Karpas-422 (cell line): ENCODE measurements at places on chromosomes 1 and 21.

DNA sequence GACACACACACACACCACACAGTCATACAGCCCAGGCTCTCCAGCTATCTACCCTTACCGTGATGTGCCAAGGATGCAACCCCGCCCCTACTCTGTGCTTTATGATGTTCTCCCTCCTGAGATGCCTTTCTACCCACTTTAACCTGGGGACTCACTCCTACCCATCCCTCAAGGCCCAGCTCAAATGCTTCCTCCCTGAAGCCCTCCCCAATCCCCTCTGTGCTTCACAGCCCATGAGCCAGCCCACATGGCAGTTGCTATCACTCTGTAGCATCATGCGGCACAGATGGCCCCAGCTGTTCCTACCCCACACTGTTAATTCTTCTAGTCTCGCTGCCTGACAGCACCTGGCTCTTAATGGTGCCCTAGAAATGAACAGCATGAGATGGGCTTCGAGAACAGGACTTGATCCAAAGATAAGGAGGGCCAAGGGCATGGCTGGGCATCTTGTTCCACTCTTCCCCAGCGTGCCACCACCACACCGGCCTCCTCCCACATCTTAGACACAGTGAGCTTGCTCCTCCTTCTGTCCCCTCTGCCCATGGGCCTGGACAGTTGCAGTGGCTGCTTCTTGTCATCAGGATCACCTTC is 109.8 kb downstream of the GLIS1 start:
- DNase-seq, result no peak

GRCh38 chr1:10835822-10836421 is 39.5 kb upstream of the CASZ1 start:
- peak; percentile 72 for DNase-seq

DNA sequence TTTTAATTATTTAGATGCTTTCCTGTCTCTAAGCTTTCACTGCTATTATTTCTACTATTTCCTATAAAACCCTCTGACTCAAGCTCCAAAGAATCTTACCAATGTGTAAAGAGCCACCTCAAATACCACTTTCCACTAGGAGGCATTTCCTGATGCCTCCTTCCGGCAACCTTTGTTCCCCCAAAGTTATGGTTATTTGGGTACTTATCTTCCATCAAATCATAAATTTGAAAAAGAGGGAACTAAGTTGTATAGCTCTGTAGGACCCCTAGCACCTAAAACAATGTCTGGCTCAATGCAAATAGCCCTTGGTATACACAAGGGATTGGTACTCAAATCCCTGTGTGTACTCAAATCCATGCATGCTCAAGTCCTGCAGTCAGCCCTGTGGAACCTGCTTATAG is 79.6 kb downstream of the NME7 start:
- no peak for DNase-seq

DNA sequence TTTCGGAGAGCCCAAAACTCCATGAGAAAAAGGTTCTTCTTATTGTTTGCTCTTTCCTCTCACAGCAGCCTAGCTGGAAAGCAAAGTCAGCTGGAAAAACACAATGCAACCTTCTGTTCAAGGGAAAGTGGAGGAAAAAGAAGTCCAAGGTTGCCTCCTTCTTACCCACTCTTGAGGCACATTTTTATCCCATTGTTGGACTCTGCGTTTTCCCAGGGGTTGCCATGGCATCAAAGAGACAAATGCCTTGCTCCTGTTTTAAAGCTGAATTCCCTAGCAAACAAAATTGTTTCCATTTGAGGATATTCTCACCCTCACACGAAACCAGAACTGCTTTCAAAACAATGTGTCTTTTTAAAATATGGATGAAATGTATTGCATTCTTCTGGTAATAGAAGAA is 45.1 kb upstream of the PALMD start:
- DNase-seq, result no peak

- peak; percentile 79 for DNase-seq
Observed at GRCh38 chr1:210726621-210727020, 397.9 kb downstream of the HHAT start.

GRCh38 chr1:189289346-189289745 is 1188.3 kb downstream of the BRINP3 start:
- DNase-seq, result no peak

DNA sequence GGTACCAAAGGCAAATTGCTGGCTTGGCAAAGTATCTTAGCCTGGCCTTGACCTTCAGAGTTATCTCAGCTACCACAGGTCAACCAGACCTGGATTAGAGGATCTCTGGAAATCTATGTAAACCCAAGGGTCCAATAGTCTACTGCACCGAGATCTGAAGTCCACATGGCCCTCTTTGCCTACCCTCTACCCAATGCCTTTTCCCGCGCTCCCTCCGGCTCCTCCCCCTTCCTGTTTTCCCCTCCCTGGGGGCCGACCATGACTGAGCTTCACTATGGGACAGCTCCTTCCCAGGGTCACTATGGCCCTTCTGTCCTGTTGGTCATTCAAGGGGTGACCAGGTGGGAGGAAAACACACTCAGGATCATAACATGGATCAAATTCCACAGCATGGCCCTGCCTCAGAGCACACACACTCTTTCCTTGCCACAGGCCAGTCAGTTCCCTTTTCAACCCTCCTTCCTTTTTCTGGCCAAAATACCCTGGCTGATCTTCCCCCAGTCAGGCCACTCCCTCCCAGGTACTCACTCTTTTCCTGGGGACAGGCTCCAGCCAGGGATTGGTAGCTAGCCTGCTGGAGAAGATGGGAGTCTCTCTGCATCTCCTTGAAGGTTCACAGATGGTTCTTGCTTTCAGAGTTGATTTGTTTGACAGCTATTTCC is 19.1 kb upstream of the TMEM183A start:
- DNase-seq, result no peak

DNA sequence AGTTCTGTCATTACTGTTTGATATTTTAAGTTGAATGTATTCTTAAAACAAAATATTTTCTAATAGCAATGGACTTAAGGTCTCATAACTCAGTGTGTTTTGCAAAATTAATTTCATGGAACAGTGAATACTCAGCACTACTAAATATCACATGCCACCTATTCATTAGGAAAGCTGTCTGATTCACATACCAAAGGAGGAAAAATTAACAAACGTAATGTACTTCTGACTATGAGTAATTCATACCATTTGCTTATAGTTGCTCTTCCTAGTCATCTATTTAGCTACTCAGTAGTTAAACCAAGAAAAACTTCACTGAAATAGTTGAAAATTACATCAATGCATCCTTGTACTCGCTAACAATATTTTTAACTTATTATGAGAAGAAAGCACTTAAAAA is 35.2 kb downstream of the TP53BP2 start:
- no peak for DNase-seq

GRCh38 chr1:214970016-214970415 is 112.5 kb upstream of the KCNK2 start:
- no peak for DNase-seq

DNA sequence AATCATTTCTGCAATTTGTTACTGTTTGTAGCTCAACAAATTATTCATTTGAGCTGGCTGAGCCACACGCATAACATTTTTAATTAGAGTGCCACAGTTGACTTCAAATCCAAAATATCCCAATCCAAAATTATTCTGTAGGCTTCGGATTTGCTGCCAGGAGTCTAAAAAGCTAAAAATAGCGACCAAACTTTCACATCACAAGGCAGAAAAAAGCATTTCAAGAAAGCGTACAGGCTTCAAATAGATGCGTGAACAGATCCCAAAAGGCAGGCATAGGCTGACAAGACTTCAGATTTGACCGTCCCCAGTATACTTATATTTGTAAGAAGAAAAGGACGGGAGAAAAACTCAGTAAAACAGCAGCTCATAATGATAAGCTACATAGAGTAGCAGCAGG is 24.3 kb upstream of the TIAM1 start:
- DNase-seq, result no peak

GRCh38 chr1:173857363-173857917 is 10.3 kb downstream of the GAS5 start:
- no peak for DNase-seq

- no peak for DNase-seq
Observed at GRCh38 chr21:39984286-39984991, 117.2 kb downstream of the PCP4 start.

GRCh38 chr1:113433184-113433583 is 42.9 kb downstream of the MAGI3 start:
- no peak for DNase-seq

DNA sequence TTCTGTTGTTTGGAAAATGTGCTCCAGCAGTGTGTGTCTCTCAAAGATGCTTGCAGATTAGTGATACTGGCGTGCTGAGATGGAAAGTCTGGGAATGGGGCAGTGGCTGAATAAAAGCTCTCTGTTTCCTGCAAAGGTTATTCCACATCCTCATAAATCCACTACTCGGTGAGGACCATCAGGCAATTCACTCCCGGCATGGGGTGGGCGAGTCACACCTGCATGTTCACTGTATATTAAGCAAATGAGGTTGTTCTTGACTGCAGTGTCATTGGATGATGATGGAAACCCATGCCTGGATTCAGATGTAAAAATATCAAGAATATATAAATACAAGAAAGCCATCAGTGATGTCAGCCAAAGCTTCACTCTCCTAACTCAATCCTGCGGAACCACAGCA is 65.4 kb upstream of the DSCAM start:
- DNase-seq, result no peak

DNA sequence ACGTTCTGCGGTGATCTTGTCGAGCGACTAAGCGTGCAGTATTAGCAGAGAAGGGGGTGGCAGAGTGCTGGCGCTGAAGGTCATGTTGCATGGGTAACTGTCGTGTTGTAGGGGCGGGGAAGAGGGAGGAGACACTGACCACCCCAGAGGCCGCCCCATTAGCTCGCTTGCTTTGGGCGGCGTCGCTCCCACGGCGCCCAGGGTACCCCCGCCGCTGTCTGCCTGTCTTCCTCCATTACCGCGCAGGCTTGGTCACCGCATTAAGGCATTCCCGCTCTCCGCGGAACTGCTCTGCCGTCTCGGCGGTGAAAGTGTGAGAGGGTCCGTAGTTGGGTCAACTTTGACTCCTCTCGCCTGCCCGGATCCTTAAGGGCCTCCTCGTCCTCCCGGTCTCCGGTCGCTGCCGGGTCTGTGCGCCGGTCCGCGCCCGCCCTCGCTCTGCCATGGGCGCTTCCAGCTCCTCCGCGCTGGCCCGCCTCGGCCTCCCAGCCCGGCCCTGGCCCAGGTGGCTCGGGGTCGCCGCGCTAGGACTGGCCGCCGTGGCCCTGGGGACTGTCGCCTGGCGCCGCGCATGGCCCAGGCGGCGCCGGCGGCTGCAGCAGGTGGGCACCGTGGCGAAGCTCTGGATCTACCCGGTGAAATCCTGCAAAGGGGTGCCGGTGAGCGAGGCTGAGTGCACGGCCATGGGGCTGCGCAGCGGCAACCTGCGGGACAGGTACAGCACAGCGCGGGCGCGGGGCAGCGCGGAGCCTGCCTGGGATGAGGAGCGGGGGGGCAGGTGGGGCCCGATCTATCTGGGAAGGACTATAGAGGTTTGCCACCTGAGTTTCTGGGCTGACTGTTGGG is at the start of gene MTARC2:
Gene MTARC2 (plus strand): TSS at position 234 of the 846 bp plus-strand sequence. CDS start 210 bp downstream, at position 444.
- no peak for DNase-seq

DNA sequence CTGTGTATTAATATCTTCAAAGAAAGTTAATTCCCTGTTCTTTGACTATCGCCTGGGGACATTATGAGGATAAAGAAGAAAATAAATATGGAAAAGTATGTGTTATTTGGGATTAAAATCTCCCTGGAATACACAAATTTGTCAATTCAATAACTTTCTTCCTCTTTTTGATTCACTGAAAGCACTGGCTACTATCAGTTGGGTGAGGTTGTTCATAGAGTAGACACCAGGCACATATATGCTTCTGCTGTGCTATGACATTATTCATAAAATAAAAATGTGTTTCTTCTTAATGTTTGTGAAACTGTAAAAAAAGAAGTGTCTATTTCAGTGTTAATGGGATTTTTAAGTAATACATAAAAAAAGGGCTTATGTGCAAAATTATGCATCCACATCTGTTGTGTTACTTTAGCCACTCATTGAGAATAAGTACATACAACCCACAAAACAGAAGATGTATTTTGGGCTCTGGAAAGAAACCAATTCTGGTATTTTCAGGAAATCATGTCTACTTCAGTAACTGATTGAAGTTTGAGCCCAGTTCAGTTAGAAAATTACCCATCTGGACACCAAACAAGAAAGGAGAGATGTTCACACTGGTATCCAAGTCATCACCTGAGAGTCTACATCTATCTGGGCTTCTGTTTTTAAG is 169.4 kb downstream of the GABPA start:
- no peak for DNase-seq

DNA sequence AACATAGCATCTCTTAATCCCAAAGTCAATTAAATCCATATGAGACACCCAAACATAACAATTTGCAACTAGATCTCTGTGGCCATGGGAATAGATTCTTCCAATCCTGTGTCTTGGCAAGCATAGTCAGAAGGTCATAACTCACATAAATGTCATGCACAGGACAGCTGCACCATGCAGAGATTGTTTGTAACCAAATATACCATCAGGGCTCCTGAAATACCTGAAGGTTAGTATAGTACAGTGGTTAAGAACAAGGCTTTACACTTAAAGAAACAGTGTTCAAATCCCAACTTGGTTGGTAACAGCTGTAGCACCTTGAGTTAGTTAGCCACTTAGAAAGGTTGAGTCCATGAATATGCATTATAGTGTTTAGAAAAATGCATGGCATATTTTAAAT is 82.6 kb upstream of the CCDC190 start:
- DNase-seq, result no peak

DNA sequence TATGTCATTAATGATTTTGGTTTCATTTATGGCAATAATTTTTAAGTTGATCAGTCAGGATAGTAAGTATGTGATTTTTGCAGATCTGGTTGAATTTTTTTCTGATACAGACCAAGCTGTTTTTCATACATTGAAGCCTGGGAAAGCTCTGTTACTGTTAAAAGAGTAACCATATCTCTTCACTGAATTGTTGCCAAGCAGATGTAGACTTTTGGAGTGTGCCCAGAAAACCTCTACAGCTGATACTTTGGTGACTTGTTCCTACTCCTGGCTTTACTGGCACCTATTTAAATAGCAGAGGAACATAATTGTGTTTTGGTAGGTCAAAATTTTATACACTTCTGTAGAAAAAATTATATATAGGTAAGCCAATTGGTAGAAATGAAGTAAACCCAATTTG is 49.4 kb downstream of the NFIA start:
- no peak for DNase-seq

DNA sequence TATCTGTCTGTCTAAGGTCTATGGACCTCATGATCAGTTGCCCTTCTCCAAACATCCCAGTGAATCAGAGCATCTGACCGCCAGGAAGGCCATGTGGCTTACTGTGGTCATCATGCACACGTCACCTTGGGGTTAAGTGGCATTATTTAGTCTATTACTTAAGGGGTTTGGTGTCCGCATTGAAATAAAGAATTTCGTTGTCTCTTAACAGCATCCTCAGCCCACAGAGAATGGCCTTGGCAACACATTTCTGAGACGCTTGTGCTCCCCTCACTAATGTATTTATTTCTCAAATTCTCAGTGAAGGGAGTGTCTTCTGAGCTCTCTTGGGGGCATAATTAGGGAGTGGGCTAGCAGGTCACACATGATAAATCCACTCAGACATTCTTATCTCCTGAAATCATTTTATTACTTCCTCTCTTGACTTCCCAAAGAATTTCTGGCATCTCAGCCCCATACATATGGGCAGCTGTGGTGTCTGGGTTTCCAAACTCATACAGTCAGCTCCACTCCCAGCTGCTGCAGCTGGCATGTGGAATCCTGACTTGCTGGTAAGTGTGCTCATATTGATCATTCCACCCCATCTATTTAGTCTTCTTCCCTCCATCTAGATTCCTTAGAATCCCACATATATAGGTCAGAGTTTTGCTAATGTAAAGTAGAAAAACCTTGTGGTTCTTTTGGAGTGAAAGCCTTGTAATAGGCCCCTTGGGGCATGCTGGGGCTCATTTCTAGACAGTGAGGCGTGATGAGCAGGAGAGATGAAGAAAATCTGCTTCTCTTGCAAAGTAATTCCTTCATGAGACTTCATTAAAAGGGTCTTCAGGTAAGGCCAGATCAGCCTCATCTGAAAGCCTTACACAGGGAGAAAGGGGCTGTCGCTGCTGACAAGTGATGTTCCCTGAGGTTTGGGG is 110.5 kb downstream of the HHAT start:
- no peak for DNase-seq
